ENCODE measurements at places on chromosomes 12 and 14.

GRCh38 chr14:80428671-80429070 lies 217.4 kb upstream of the DIO2 start:
- no peak for ATAC-seq

DNA sequence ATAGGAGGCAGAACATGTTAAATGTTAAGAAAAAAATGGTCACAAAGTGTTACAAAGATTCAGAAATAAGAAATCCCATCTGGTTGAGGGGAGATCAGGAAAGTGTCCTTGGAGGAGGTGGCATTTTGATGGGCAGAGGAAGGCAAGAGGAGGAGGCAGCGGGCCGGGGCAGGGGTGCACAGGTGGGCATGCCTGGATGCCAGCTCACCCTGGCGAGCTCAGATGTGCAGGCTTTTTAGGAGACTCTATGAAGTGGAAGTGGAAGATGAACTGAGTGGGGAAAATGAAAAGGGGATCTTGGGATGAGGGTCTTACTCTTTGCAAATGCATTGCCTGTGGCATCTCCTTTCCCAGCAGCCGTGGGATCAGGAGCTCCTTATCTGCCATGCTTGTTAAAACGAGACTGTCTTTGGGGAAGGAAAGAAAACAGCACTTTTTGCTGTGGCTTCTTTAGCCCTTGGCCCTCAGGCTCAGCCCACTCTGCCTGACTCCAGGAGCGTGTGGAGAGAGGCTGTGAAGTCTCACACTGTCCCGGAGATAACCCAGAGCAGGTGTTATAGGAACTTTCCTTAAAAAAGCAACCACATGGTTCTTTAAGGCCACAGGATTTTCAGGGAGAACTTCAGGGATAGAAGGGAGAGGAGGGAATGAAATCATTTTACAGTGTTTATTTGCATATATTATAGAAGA lies 62.6 kb downstream of the ELK3 start:
- ATAC-seq: no peak

DNA sequence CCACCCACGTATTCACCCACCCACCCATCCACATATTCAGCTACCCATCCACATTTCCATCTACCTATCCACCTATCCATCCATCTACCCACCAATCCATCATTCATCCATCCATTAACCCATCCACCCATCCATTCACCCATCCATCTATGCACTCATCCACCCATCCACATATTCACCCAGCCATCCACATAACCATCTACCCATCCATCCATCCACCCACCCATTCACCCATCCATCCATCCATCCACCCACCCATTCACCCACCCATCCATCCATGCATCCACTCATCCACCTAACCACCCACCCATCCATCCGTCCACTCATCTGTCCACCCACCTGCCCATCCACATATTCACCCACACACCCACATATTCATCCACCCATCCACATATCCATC lies 70.5 kb downstream of the LGMN start:
- ATAC-seq: no peak

DNA sequence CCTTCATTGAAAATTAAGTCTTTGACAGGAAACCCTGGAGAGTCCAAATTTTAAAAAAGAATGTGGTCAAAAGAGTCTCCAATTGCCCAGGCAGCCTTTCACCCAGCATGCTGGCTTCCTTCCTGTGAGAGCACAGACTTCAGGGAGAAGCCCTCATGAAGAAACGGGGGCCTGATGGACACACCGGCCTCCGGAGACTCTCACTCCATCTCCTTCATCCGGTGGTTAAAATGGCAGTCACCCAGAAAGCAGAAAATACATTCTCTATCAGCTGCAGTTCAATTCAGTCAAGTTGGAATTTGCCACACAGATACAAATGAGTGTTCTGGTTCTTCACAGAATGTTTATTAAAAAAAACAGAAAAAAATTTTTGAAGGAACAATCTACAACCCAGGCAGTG lies 56.5 kb downstream of the CPM start:
- ATAC-seq: no peak

DNA sequence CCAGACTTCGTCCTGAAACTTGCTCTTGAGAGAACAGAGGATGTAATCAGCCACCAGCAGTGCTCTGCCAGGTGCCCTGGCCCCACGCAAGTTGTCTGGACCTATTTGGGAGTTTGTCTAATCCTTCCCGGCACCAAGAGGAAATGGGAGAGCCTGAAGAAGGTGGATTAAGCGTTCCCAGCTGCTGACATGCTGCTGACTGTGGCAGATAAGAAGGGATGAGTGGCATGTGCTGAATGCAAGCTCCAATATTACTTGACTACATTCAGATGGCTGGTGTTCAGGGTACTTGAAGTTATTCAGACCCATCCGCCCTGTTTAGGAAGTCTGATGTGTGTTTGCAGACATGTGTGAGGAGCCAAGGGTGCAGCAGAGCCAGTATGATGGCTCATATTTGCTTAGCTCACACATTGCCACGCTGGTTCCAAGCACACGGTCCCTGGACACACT lies 440.6 kb upstream of the CCDC196 start:
- no peak for ATAC-seq

DNA sequence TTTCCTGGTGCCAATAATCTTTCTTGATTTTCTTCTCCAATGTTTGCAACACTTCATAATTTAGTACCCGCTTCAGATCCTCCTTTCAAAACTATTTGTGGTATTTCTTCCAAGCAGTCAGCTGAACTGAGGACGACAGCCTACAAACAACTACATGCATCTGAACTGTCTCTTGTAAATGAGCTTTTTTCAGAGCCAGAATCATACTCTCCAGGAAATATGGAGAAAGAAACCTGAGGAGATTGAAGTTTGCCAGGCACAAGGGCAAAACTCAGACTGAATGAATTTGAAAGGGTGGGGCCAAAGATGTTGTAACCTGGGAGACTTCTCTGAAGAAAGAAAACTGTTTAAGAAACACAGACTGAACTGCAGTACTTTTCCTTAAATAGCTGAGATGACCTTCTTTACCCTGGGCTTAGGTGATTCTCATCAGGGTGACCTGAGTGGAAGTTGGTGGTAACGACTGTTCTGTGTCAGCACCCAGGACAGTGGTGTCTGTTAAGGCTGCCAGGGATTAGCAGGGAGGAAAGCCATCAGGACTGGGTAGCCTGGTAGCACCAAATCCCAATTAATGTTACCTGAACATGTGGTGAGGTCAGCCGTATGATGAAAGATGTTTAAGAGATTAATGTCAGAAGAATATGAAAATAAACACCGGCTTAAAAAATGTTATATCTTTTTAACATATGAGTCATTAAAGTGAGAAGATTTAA lies 95.0 kb downstream of the TGFB3 start:
- peak; percentile 73 for ATAC-seq

- ATAC-seq: no peak
These were observed 18.0 kb upstream of the GUCY2C start for GRCh38 chr12:14714437-14714836.

- no peak for ATAC-seq
These were observed 184.5 kb downstream of the RBM19 start for GRCh38 chr12:113781415-113782198.

DNA sequence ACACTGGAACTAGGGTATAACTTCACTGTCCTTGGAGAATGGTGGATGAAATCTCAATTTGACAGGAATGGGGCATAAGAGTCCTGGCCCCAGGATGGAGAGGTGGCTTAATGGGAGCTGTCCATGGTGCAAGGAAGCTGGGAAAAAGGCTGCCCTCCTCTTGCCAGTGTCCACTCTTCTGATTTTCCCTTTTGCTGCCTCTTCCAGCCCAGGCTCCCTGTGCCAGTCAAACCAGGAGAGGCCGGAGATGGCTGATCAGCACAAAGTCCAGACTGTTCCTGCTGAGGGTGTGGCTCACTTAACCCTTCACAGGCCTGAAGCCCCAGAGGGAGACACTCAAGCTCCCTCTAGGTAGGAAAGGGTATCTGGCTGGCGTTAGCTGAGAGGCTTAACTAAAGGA lies at the start of gene MYO1A:
Gene MYO1A, minus strand, starts transcription at position 240 of the 400 bp plus-strand sequence. CDS start 1,806 bp downstream, outside the sequence.
- ATAC-seq: no peak

DNA sequence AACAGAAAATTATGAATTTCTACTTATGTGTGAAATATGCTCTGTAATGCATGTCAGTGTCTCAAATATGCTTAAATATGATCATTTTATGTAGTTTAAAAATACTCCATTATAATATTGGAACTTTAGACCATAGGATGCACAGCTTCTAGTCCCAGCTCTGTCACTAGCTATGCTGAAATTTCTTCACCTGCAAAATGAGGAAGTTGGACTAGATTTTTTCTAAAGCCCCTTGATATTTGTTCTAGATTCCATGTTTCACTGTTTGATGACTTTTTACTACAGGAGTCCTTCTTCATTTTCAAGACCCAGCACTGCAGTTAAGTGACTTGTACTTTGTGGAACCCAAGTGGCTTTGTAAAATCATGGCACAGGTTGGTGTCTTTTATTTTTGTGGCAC lies 90.1 kb downstream of the LRRK2 start:
- ATAC-seq: no peak

- ATAC-seq: no peak
These were observed 1.2 kb downstream of the NKX2-1 start for GRCh38 chr14:36518586-36519430.

DNA sequence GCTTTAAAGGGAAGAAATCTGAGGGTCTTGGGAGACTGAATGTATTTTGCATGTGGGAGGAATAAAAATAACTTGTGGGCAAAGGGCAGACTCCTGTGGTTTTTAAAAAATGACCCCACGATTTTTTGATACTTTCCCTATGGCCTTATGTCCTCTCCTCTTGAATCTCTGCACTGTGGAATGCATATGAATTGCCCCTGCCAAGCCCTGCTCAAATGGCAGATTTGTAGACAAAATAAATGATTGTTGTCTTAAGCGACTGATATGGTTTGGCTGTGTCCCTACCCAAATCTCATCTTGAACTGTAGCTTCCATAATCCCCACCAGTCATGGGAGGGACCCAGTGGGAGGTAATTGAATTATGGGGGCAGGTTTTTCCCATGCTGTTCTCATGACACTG lies 223.8 kb downstream of the DACT1 start:
- no peak for ATAC-seq

DNA sequence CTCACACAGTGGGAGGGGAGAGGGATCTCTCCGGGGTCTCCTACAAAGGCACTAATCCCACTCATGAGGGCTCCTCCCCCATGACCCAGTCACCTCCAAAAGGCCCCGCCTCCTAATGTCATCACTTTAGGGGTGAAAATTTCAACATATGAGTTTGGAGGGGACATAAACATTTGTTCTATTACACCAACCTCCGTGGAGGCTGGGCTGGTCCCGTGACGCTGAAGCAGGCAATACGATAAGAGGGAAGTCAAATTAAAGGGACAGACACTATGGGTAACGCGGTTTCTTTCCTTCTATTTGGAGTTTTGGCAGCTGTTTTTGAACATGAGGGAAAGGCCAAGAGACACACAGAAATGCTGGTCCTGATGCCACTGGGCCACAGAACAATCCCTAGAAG lies 175.7 kb upstream of the VASH1 start:
- no peak for ATAC-seq

- peak; percentile 63 for ATAC-seq
These were observed 11.3 kb upstream of the ABHD12B start for GRCh38 chr14:50860478-50861086.

- ATAC-seq: no peak
These were observed 4.6 kb downstream of the TCP11L2 start for GRCh38 chr12:106307181-106307580.

- ATAC-seq: no peak
These were observed 63.7 kb downstream of the ZNF664 start for GRCh38 chr12:124036657-124037109.

DNA sequence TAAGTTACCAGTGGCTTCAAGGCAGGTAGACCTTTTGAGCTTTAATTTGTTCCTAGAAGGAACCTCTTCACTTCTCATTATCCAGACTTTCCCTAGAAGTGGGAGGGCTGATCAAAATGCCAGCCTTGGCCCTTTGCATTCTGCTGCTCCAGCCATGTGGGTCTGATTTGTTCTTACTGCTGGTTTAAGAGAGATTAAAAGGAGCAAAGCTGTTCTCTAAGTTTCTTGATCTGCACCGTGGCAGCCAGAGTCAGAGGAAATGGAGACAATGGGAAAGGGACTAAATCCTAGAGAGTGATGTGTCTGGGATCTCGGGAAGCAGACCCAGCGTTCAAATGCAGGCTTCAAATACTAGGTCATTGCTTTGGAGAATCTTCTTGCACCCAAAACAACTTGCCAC lies 759.7 kb downstream of the DIO2 start:
- no peak for ATAC-seq

- ATAC-seq: no peak
These were observed 1.8 kb upstream of the MIS18BP1 start for GRCh38 chr14:45254771-45255170.

DNA sequence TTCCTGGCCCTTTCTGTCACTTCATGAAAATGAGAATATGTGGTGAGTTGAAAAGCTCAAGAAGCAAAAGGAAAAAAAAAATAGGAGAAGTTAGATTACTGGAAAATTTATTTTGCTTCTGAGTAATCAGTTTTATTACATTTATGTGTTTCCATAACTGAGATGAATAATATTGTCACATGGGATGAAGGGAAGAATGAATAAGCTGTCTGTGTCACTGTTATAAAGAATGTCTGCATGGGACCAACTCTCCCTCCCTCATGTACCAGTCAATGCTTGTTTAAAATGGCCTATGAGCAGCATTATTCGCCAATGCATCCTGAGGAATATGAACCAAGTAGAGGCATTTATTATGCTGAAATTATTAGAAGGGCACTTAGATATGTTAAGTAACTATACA lies 246.3 kb downstream of the PRKD1 start:
- no peak for ATAC-seq

DNA sequence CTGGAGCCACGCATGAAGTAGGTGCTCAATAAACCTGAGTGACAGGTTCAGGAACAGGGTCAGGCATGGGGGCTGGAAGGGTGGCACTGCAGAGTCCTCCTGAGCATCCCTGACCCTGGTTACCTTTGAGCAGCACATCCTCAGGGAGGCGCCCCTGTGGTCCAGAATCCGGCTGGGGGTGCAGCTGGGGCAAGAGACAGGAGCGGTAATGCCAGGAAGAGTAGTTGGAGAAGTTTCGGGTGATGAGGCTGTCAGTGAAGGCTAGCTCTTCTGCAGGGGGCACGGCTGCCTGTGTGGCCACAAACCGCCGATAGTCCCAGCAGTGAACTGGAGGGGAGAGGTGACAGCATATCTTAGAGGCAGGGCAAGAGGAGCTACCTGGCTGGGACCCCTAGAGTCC lies 2.0 kb downstream of the RABGGTA start:
- no peak for ATAC-seq

GRCh38 chr14:50403419-50403818 lies 6.7 kb upstream of the CDKL1 start:
- no peak for ATAC-seq

- no peak for ATAC-seq
These were observed 277.1 kb downstream of the DPF3 start for GRCh38 chr14:72616811-72617210.
